ENCODE measurements at places on chromosomes 12 and 14. TPM values are rescaled to one million over a fixed set of nuclear protein-coding genes. Genes with fewer than 3 reads are reported as not detected.
A peak's percentile ranks its signal among the peaks of the same experiment; 100 is the strongest.

- H3K4me3 ChIP-seq: no peak overlapping the region
- H3K4me1 ChIP-seq: no peaks in the 10 kb centered on the region
- DNase-seq: no peak
- H3K36me3 ChIP-seq: peaks cover 52% of the 10 kb centered on the region
These were observed 9.3 kb downstream of the PEBP1 start for GRCh38 chr12:118145113-118145797.

L2HGDH gene
- polyA plus RNA-seq: 11.1 TPM

DNA sequence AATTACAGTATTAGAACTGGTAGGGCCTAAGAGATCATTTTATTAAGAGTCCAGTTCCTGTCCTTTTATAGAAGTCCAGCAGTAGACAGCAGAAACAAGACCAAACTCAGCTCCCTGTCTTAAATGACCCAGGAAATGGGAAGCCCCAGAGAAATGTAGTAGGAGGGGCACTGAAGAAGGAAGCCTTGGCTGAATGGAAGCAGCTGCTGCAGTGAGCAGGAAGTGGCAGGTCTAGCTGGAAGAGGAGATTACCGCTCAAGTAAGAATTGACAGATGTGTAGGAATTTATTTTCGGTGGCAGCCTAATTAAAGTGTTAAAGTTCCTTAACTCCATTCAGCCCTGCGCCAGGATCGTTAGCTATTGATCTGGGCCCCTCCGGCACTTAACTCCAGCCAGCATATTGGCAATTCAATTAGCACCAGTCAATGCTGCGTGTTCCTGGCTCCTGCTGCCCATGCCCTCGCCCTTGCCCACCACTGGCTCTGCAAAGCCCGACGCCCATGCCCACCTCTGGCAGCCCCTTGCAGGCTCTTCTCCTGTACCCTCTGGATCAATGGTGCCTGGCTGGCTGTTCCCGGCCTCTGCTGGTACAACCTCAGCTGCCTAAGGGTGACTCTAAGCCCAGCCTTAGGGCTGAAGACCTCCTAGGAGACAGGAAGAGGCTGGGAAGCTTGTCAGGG lies 21.1 kb downstream of the ZFHX2 start:
- no peaks in the 10 kb centered on the region for H3K27me3 ChIP-seq
- H3K4me1 ChIP-seq: no peaks in the 10 kb centered on the region
- no peak for DNase-seq
- no peak overlapping the region for H3K4me3 ChIP-seq

TEX52 gene
- polyA plus RNA-seq: not detected

TAMALIN gene
- polyA plus RNA-seq: 22.3 TPM

DNA sequence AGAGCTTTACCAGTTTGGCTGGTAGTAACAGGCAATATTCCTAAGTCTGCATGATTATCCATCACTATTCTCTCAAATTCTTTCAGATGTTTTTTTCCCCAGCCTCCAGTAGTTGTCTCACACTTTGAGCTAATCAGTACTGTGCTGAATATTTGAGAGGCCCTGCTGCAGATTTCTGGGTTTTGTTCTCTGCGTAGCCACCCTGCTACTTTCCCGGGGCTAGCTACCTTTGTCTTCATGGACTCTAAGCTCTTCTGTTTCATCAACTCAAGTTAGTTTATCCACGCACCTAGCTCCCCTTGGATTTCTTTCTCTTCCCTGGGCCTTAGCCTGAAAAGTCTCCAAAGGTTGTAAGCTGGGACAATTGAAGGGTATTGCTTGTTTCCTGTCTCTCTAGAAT lies 73.0 kb downstream of the FUT8 start:
- no peaks in the 10 kb centered on the region for H3K27me3 ChIP-seq
- no peaks in the 10 kb centered on the region for H3K36me3 ChIP-seq
- H3K27ac ChIP-seq: no peak overlapping the region
- no peak for DNase-seq

- DNase-seq: no peak
- no peak overlapping the region for H3K4me3 ChIP-seq
- no peak overlapping the region for H3K27ac ChIP-seq
- no peaks in the 10 kb centered on the region for H3K36me3 ChIP-seq
- no peaks in the 10 kb centered on the region for H3K27me3 ChIP-seq
These were observed 156.7 kb downstream of the PAH start for GRCh38 chr12:102760322-102760721.

- H3K36me3 ChIP-seq: no peaks in the 10 kb centered on the region
- no peak overlapping the region for H3K27ac ChIP-seq
- H3K4me3 ChIP-seq: no peak overlapping the region
- DNase-seq: no peak
- H3K27me3 ChIP-seq: no peaks in the 10 kb centered on the region
These were observed 11.4 kb upstream of the KRT2 start for GRCh38 chr12:52663420-52663819.

DNA sequence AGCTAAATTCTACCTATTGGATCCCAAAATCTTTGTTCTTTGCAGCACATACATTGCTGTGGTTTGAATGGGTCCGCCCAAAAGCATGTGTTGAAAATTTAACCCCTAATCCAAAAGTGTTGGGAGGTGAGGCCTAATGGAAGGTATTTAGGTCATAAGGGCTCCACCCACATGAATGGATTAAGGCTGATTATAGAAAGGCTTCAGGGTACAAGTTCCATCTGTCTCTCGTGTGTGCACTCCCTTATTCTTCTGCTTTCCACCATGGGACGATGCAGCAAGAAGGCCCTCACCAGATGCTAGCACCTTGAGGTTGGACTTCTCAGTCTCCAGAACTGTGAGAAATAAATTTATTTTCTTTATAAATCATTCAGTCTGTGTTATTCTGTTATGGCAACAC lies 190.9 kb downstream of the SOX5 start:
- DNase-seq: no peak
- no peak overlapping the region for H3K27ac ChIP-seq
- no peaks in the 10 kb centered on the region for H3K4me1 ChIP-seq
- no peaks in the 10 kb centered on the region for H3K36me3 ChIP-seq
- H3K27me3 ChIP-seq: no peaks in the 10 kb centered on the region
- no peak overlapping the region for H3K4me3 ChIP-seq

DNA sequence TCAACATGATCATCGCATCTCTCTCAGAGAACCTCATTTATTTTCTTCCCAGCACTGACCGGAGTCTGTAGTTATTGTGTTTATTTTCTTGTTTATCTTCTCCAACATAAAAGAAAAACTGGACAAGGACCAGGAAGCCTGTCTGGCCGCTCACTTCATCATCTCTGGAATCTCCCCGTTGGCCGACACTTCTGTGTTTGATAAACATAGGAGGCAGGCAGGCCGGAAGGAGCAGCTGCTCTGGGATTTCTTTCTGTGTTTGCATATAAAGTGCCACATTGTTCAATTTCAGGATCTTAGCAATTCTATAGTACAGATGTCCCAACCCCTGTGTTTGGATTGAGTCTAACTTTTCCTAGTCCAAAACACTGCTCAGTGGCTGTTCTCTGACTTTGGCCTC lies 53.3 kb downstream of the ACACB start:
- H3K4me1 ChIP-seq: no peaks in the 10 kb centered on the region
- no peak overlapping the region for H3K27ac ChIP-seq
- no peak for DNase-seq
- peaks cover 62% of the 10 kb centered on the region for H3K36me3 ChIP-seq
- no peaks in the 10 kb centered on the region for H3K27me3 ChIP-seq

MIPOL1 gene
- 4.4 TPM for polyA plus RNA-seq

BIN2 gene
- 3.4 TPM for polyA plus RNA-seq

DNA sequence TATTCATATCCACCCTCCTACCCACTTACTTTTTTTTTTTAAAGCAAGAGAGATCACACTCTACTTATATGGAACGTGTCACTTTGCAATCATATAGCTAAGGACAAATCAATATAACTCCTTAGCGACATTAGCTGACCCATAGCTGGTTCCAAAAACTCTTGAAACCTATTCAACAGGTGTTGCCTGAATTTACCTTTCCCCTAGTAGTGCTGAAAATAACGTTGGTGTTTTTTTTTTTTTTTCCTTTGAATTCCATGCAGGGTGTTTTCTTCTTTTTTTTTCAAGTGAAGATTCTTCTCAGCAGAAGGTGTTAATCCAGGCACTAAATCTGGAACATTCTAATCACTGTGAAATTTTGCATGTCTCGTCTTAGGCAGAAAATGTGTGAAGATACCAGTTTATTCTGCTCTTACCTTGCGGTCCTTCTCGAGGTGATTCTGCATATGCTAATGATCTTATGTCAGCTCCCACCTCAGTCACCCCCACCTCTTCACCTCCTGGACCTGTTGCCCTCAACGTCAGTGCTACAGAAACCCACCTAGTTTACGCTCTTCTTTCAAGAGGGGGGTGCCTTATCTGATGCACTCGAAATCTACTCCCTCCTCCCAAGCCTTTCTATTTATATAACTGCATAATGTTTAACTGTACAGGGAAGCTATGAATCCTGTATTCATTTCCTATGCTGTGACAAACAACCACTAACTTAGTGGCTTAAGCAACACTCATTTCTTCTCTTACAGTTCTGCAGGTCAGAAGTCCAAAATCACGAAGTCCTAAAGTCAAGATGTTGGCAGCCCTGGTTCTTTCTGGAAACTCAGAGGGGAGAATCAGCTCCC lies 7.1 kb upstream of the VPS37B start:
- no peak overlapping the region for H3K4me3 ChIP-seq
- peak overlapping the region; percentile 53 for H3K27ac ChIP-seq
- no peaks in the 10 kb centered on the region for H3K27me3 ChIP-seq
- no peaks in the 10 kb centered on the region for H3K36me3 ChIP-seq
- peaks cover 10% of the 10 kb centered on the region for H3K4me1 ChIP-seq

DNA sequence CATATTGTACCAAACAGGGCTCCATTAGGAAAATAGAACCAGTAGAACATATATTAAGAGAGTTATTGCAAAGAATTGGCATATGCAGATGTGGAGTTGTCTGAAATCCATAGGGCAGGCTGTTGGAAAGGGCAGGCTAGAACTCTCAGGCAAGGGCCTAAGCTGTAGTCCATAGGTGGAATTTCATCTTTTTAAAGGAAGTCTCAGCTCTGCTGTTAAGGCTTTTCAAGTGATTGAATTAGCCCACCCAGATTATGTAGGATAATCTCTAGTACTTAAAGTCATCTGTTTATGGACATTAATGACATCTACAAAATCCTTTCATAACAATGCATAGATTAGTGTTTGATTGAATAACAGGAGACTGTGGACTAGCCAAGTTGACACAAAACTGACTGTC lies 59.4 kb downstream of the RAD51B start:
- H3K36me3 ChIP-seq: no peaks in the 10 kb centered on the region
- DNase-seq: no peak
- H3K27me3 ChIP-seq: no peaks in the 10 kb centered on the region
- no peak overlapping the region for H3K27ac ChIP-seq
